ENCODE measurements at places on chromosomes 6 and 20.

DNA sequence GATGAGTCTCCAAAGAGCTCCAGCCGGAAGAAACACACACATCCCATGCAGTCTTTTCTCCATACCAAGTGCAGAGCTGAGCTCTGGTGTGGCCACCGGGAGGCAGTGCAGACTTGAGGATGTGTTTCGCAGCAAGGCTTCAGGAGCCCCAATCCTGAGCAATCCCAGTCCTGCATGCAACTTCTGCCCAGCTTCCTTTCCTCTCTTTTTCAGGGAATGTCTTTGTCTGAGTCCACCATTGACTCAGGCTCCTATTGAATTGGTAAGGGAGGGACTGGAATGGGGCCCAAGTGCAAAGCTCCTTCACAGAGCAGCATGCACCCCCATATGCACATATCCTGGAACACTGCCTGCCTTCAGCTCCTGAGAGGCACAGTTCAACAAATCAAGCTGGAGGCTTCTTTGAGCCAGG, 50.5 kb upstream of the ASIP start:
- no peak for DNase-seq

DNA sequence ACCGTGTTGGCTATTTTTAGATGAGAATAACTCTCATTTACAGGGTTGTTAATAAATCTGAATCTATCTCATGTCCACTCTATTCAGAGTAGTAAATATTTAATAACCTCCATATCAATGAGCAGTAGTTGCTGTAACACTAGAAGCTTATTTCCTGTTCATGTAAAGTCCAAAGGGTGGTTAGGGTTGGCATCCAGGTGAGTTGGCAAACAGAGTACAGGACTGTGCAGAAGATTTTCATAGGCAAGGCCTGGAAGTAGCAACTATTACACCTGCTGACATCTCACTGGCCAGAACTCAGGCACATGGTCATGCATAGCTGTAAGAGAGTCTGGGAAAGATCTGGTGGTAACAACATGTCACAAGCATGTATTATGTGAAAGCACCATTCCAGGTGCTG, 147.5 kb downstream of the PHF3 start:
- no peak for DNase-seq

- DNase-seq: no peak
Measured at GRCh38 chr6:128271527-128271926, 248.9 kb downstream of the PTPRK start.

DNA sequence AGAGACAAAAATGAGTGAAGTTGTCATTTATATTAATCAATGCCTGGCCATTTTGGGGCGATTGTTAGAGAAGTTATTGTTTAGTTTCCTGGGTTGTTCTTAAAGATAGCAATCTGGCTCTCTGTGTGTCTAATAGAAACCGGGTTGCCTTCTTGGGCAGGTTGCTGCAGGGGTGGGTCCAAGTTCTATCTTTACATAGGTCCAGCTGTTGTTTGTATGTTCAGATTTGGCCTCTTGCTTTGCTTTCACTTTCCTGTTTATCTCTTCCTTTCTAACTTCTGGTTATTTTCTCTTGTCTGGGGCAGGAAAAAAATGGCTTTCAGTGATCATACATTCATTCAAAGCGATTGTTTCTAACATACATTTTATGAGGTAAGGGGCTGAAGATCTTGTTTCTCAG, 128.4 kb upstream of the NOX3 start:
- no peak for DNase-seq

DNA sequence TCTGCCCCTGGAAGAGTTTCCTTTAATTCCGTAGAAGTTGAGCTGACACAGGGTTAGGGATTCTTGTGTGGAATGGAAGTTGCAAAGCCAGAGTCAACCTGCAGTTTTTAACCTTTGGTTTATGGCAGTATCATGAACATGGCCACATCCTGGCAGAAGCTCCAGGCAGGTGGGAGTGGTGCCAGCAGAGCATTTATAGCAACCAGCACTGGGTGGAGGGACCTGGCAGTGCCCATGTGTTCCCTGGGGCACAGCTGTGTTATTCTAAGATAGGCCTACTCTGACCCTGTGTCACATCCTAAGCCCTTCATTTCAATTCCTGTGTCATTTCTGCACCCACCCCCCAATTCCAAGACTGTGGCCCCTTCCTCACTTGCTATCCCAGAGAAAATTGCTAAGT, 26.1 kb upstream of the ZNF831 start:
- no peak for DNase-seq

DNA sequence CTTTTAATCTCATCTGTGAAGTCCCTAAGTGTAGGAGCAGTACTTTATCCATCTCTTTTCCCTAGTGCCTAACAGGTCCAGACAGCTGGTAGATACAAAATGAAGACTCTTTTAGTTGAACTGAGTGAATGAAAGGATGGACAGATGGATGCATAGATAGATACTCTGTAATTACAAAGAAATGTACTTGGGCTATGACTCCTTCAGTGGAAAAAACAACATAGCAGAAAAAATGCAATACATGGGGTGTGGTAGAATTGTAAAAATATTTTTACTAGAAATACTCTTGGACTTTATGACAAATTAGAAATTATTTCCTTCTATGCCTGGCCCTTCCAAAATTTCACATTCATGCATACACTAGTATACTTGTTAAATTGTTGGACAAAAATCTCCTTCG, 29.3 kb downstream of the KCNQ5 start:
- DNase-seq: no peak

- no peak for DNase-seq
Measured at GRCh38 chr6:71420693-71421328, 132.2 kb downstream of the OGFRL1 start.

DNA sequence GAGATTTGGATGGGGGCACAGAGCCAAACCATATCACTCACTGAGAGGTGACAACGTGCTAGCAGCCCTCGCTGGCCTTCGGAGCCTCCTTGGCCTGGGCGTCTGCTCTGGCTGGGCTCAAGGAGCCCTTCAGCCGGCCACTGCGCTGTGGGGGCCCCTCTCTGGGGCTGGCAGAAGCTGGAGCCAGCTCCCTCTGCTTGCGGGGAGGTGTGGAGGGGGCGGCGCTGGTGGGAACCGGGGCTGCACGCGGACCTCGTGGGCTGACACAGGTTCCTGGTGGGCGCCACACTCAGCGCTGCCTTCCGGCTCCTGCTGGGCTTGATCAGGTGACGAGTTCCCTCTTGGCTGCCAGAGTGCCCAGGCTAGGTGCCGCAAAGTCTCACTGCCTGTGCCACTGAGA, 489.2 kb downstream of the PKHD1 start:
- no peak for DNase-seq

DNA sequence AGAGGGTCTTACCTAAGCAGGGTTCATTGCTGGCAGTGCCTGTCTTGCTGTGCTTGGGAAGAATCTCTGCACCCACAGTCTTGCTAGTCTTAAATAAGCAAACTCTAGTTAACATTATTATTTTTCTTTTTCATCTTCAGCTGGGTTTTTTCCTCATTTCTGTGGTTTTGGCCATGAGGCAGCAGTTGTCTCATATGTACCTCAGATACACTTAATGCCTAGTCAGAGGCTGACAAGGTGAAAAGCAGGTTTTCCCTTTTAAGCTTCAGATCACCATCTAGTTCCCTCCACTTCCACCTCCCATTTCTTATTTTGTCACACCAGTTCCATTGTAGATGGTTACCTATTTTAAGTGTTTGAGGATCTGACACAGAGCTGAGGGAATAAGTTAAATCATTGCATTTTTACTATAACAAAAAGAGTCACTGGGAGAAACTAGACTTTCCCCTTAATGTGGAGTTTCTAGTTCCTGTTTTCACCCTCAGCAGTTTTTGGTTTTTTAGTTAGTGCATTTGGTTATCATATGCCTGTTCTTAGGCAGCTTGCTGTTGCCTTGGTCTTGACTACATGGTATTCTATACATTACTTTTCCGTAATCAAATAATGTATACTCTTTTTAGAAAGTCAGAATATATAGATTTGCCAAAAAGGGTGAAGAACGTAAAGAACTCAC, 46.0 kb downstream of the AFDN start:
- DNase-seq: no peak

DNA sequence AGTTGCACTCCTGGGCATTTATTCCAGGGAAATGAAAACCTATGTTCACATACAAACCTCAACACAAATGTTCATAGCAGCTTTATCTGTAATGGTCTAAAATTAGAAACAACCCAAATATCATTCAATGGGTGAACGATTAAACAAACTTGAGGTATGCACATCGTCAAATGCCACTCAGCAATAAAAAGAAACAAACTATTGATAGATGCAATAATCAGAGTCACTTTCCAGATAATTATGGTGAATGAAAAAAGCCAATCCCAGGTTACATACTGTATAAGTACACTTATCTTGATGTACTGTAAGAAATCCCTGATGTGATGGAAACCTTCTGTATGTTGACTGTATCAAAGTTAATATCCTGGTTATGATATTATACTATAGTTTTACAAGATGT, 38.8 kb downstream of the RNF24 start:
- no peak for DNase-seq

DNA sequence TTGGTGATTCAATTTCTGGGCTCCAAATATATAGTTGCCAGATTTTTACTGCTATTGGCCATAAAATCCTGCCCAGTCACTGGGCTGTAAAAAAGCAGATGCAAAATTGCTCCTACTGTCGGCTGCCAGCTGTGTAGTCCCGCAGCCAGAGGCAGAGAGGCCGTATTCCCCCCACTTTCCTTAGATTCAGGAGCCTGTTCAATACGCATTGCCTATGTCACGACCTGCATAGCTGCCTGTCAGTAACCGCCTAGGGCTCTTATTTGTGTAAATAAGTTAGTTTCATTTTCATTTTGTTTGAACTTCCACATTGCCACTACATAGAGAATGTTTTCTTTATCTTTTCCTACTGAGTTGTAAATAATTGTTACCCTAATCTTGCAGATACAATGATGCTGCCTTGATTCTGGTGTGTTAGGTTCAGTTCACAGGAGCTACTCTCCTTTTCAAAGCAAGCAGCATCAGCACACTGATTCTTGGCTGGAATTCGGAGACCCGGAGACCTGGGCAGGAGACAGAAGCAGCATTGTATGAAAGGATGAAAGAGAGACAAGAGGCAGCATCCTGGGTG, 46.0 kb upstream of the UST start:
- no peak for DNase-seq

DNA sequence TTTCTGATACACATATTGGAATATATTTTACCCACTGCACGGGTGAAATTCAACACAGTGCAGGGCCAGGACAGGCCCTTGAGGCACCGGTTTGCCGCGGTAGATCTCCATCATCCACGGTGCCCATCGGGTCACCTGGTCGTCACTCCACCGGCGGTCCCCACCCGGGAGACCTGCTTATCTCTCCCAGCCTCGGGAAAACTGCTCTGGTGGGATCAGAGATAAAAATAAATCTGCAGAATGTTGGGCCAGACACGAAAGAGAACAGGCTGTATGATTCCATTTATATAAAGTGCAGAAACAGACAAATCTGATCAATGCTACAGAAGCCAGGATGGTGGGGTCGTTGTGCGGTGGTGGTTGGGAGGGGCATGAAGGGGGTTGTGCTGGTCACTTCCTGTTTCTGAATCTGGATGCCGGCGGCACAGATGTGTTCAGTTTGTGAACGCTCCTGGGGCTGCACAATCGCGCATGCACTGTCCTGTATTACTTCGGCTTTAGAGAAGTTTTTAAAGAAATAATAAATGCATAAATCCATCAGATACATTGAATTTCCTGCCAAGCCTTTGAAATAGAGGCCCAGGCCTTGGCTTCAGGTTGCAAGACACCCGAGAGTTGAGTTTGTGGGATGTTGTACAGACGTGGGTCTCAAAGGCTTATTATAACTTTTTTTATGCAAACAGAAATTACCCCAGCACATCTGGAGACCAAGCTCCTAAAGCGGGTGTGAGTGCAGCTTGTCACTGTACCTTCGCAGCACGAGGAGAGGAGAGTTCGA, 54.3 kb downstream of the ANKRD60 start:
- no peak for DNase-seq

DNA sequence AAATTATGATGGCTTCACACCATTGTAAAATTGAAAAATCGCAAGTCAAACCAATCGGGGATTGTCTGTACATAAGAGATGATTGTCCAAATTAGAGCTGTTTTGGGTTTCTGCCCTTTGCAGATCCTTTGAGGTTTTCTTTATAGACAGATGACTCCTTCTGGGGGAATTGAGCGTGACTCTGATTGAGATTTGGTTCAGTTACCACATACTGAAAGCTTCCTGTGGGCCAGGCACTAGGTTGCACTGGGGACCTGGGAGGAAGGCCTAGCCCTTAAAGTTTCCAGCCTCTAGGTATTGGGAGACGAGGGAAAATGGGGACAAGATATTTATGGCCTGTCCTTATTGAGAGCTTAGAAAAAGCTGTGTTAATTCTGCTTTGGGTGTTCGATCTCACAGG, 9.2 kb downstream of the VAPB start:
- DNase-seq: no peak

GRCh38 chr20:63917811-63918210, 22.9 kb downstream of the DNAJC5 start:
- no peak for DNase-seq

- no peak for DNase-seq
Measured at GRCh38 chr20:4674672-4675071, 47.0 kb upstream of the PRND start.

GRCh38 chr6:162610351-162610750, 117.2 kb downstream of the PRKN start:
- DNase-seq: no peak

GRCh38 chr6:135722679-135723078, 128.8 kb upstream of the PDE7B start:
- DNase-seq: no peak

- no peak for DNase-seq
Measured at GRCh38 chr6:135323202-135323668, 142.1 kb downstream of the MYB start.

DNA sequence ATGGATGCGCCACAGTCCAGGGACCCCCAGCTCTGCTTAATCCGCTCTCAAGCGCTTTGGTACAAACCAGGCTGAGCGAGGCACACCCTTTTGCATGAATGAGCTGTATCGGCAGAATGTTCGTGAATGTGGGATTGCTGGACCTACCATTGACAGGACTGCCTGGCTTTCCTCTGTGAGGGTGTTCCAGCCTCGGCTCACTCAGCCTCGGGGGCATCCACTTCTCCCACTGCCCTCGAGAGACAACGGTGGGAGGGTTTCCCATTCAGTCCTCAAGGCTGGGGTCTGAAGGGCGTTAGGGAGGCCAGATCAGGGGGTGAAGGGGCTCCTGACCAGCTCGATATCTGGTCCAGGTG, 17.4 kb downstream of the MDFI start:
- no peak for DNase-seq

GRCh38 chr6:49866485-49866943, at the start of gene CRISP1:
CRISP1 (minus strand) TSS chr6:49866535; CDS start chr6:49857400, 9,135 bp downstream.
- no peak for DNase-seq

Data from stimulated activated CD4-positive, alpha-beta T cell treated with anti-CD3 and anti-CD28 coated beads, Interleukin-1b, Interleukin-23, amount 100 ng/mL, for 1 hour (primary cell).